ENCODE measurements at places on chromosomes 1 and 21. TPM values are rescaled to one million over a fixed set of nuclear protein-coding genes. Genes with fewer than 3 reads are reported as not detected.

Gene C1QTNF12
- 0.65 TPM for total RNA-seq

GRCh38 chr21:36535618-36536241 is 55.8 kb upstream of the CLDN14 start:
- no peak for DNase-seq

- no peak for DNase-seq
Measured at GRCh38 chr1:243548516-243548915, 292.7 kb downstream of the SDCCAG8 start.

- DNase-seq = no peak
Measured at GRCh38 chr1:211473823-211474222, 18.1 kb downstream of the RD3 start.

DNA sequence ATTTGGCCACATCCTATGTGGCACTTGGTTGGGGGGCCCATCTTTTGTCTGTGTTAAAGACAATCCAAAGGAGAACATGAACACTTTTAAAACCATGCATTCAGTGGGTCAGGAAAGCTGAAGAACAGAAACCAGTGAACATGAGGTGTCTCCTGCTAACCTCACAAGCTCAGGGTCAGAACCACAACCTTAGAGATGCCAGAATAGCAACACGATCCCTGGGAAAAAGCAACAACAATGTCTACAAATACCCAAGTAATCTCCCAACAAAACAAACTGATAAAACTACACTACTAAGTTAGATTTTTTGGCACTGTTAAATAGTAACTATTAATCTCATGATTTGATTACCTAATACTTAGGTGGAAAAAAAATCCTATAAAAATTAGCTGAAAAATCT is 34.1 kb upstream of the GNG4 start:
- DNase-seq = peak; percentile 7

Gene FAM72A
- total RNA-seq = 2.9 TPM

GRCh38 chr1:156149374-156150332 is 3.7 kb upstream of the SEMA4A start:
- DNase-seq = no peak

DNA sequence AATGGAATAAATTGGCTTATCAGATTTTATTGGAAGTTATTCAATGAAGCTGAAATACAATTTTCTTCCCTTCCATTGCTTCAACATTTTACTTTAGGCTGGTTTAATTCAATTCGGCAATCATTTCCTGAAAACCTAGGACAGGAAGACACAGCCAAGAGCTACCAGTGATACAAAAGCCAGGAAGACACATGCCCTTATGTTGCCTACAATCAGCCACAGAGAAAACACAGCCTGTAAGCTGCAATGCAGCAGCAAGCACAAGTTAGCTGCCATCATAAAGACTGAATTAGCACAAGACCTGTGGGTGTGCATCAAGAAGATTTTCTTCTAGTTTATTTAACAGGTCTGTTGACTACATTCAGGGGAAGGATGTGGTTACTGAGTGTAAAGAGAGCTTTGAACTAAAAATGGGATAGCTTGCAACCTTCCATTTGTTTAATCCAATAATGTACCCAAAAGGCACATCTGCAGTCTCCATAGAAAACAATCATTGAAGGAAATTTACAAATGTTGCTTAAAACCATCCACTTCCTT is 193.8 kb downstream of the KCNH1 start:
- no peak for DNase-seq

Gene RAVER2
- total RNA-seq = 7.2 TPM

GRCh38 chr1:19137158-19137557 is 72.9 kb downstream of the UBR4 start:
- no peak for DNase-seq

GRCh38 chr1:24154215-24154614 is 11.3 kb upstream of the IL22RA1 start:
- DNase-seq = no peak

Gene ATP6V1G3
- total RNA-seq = not detected

Gene CYP4Z1
- not detected for total RNA-seq

Gene FMO2
- total RNA-seq = 7.4 TPM

GRCh38 chr21:45022348-45022675 is 52.1 kb upstream of the ADARB1 start:
- no peak for DNase-seq

DNA sequence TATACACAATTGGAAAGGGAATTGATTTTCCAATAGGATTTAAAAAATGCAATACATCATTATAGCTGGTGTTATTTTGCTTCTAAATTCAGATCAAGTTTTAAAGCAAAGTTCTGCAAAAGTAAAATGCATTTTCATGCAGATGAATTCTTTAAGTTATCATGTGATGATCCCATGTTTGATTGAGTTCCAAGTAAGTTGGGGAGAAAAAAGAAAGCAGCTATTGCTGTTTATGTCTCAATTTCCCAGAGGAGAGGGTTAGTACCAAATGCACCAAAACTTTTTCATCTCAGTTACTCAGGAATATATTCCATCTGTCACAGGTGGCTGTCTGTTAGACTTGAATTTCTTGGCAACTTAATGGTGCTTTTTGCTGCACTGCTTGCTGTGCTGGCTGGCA is 29.7 kb downstream of the HSPA13 start:
- no peak for DNase-seq

DNA sequence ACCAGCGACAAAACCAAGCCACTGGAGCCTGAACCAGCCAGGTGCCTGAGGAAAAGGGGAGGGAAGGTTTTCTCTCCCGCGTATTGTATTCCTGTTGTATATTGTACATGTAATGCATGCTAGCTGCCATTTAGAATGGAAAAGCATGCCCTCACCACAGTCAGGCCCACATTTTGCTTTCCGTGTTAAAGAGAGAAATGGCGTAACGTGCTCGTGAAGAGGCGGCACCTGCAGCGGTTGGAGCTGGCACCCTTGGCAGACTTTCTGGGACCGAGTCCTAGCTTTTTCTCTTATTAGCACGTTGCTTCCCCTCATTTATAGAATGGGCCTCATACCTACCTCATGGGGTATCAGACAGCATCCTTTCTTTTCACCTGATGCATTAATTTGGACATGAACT is 135.3 kb upstream of the IRF2BP2 start:
- DNase-seq = no peak

GRCh38 chr1:207282058-207282457 is 39.4 kb upstream of the CD55 start:
- no peak for DNase-seq

Gene OR2T2
- total RNA-seq = not detected

Gene IGSF9
- total RNA-seq = not detected

- DNase-seq = peak; percentile 70
Measured at GRCh38 chr1:205263580-205264190, 35.9 kb downstream of the TMCC2 start.

Gene AMY1B
- not detected for total RNA-seq

- DNase-seq = no peak
Measured at GRCh38 chr1:206025283-206025820, 1.7 kb upstream of the CTSE start.

- no peak for DNase-seq
Measured at GRCh38 chr1:21592086-21592865, 76.9 kb downstream of the RAP1GAP start.

DNA sequence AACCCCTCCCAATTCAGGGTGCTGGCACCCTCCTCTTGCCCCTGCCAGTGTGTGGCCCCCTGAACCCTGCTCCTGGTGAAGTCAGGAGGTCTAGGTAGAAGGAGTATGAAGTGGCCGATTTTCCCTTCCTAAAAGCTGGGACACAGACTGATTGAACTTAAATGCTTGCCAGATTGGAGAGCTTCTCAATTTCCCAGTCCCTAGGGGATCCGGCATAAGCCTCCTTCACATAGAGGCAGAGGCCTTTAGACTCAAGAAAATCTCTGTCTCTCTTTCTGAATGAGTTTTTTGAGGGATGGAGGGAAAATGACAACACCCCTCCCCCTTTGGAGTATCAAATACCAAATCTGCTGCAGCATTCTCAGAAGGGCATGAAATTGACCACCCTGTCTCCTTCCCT is 51.5 kb downstream of the SYT2 start:
- DNase-seq = no peak

GRCh38 chr1:236451796-236452373 is 57.8 kb downstream of the EDARADD start:
- DNase-seq = no peak

- no peak for DNase-seq
Measured at GRCh38 chr1:59768792-59769735, 45.7 kb upstream of the HOOK1 start.

All from fibroblast of the aortic adventitia (primary cell).